Activated CD8-positive, alpha-beta memory T cell treated with anti-CD3 and anti-CD28 coated beads for 4 hours (primary cell): ENCODE measurements at places on chromosomes 2 and 18.

- DNase-seq, result no peak
Observed at GRCh38 chr2:64888591-64889309, 100.4 kb upstream of the SLC1A4 start.

- no peak for DNase-seq
Observed at GRCh38 chr2:23452372-23452771, 67.4 kb downstream of the KLHL29 start.

GRCh38 chr2:238167761-238168160, 9.0 kb downstream of the ERFE start:
- no peak for DNase-seq

DNA sequence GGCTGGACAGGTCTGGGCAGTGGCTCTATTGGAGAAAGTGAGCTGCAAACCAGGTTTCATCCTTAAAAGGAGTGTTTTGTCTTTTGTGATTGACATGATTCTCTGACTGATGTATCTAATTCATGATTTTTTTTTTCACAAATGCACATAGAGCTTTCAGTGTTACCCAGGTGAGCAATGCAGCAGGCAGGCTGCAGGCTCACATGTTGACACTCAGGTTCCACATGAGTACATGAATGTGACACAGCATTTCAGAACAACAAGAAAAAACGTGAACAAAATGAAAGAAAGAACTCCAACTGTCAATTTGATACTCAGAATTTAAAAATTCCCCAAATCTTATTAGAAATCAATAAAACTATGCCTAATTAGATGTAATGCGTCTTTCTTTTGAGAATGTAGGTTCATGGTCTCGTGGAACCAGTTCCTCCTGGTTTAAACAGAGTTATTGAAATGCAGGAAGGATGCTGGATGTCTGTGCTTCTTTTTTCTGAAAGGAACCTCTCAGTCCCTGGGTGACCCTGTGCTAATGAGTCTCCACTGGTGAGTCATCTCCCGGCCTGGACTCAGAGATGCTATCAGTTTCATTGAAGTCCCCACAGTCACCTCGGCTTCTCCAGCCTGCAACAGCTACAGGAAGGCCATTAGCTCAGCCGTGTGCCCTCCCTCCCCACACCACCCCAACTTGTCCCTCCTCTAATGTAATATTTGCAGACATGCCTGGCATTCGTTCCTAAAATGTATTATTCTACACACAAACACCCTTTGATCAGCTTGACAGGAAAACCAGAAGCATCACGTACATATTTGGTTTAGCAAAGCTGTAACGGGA, 430.4 kb downstream of the LPIN1 start:
- no peak for DNase-seq

DNA sequence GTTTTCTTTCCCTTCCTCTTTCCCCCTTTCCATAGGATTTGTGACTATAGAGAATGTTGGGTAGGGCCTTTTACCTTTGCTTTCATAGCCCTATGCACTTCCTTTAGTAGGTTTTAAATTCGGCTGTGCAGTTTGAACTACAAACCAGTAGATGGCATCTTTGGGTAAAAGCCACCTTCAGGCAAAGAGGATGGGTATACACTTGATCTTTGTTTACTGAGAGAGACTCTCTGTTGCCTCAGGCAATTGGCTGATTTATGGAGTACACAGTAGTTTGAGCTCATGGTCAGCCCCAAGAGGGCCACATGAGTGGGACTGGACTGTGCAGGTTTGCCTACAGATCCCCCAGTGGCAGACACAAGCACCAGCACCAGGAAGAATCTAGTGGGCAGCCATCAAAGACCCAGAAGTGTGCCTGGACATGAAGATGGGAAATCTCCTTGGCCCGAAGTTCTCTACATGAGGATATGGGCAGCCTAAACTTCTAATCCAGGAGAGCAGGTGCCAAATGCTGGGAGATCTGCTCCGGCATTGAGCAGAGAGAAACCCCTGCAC, 1304.3 kb upstream of the DDX18 start:
- no peak for DNase-seq

GRCh38 chr2:8407332-8407731, 274.5 kb upstream of the ID2 start:
- DNase-seq, result no peak

DNA sequence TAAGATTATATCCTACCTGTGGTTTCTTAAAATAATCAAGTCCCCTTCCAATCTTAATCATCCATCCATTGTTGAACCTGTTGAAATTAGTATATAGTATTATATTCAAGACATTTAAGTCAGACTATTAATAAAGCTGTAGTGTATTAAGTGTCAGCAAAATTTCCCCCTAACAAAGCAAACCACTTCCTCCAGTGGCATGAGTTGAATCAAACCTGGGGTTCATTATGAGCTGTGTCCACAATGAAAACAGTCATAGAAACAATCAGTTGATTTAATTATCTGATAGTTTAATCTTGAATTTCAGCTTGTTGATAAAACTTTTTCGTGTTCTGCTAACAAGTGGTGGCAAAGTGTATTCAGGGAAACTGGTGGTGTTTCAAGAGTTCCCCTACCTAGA, 11.3 kb downstream of the MITD1 start:
- DNase-seq, result no peak

- no peak for DNase-seq
Observed at GRCh38 chr18:79413901-79414300, 18.2 kb downstream of the NFATC1 start.

GRCh38 chr2:210912779-210913178, 356.4 kb downstream of the CPS1 start:
- DNase-seq, result no peak

- no peak for DNase-seq
Observed at GRCh38 chr2:227188292-227188691, 23.9 kb downstream of the COL4A3 start.

DNA sequence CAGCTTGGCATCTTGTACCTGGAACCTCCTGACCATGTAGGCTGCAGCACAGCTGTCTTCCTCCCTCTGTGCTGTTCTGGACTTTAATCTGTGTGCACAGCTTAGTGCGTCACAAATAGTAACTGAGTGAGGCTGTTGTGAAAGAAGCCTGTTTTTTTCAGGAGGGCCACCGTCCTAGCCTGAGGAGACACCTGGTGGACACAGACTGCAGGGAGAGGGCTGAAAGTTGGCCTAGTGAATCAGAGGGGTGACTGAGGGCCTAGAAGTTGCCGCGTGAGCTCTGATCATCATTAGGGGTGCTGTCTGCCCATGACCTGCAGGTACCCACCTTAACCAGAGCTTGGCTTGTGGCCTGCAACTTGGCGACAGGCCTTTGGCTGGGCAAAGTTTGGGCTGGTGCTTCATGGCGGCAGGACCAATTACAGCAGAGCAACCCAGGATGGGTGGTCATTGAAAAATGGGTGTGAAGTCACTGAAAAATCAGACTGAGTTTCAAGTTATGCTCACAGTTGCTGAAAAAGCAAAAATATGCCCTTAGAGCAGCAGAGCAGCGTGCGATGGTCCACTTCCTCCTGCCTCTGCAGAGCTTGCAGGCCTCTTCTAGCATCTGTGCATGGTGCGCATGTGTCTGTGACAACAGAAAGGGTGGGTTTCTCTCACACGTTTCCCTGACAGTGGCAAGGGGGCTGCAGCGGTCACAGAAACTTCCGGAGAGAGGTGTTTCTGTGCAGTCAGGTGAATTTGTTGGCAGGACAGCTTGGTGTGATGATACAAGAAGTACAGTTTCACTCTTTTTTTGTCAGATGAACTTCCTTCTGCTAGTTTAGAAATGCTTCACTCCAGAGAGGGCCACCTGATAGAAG, 9.6 kb downstream of the GDF7 start:
- DNase-seq, result no peak

- no peak for DNase-seq
Observed at GRCh38 chr2:193276069-193276468, 1081.3 kb upstream of the TMEFF2 start.

GRCh38 chr2:190467575-190468083, 59.5 kb downstream of the MFSD6 start:
- DNase-seq, result no peak
